ENCODE measurements at places on chromosomes 12 and 14.

DNA sequence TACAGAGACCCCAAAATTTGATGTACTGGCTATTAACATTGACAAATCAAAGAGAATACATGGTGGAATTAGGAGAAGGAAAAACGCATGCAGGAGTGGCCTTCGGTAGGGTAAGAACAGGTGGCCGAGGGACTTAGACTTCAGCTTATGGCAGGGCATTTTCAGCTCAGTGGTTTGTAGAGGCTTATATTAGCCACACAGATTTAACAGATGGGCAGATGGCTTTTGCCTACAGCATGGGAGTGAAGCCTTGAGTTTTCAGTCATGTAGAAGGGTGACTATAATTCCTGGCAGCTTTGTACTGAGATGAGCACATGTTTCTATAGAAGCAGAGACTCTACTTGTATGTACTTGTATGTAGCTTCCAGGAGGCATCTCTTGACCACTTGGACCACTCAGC, 40.9 kb upstream of the PLEKHA5 start:
- DNase-seq = no peak

DNA sequence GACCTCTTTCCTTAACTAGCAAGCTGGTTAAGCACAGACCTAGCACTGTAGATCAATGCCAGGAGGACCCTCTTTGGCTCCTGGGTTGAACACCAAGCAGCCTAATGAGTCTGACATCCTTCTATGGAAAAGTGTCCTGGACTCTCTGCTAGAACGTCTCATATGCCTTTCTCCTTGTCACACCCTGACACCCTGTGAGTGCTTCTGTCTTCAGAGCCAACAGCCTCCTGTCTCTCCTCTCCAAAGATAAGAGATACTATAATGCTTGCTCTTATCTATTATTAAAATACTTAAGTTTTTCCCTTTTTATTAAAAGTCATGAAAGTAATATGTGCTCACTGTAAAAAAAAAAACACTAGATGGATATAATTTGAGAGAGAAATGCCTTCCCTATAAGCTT, 222.7 kb downstream of the FOXN3 start:
- DNase-seq = no peak

DNA sequence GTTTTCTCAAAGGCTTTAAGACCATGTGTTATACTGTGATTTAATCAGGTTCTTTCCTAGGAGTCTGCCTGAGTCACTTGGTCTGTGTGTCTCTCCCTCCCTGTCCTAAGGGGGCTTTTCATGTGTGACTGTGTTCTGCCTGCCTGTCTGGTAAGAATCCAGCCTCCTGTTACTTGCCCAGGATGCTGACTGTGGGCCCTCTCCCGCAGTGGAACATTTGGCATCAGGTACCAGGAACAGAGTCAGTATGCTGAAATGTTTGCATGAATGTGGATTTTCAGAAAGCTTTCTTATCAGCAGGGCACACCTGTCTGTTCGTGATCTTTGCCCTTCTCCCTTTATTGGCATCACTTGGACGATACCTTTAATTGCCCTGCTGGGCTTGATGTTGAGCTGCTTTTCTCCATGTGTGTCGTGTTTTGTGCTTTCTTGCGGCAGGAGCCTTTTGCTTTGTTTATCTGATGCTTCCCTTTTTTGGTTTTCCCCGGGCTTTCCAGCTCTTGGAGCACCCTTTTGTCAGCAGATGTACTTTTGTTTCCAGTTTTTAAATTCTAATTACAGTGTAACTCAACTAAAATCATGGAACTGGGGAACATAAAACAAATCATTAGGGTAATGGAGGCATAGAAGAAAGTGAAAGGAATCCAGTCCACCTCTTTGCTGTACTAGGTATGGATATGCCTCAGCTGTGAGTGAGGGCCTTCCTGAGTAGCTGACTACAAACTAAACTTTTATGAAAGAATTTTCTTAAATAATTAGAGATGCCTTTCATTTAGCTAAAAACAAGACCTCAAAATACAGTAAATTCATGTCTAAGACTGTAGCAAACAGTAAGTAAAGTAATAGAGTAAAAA, 72.5 kb downstream of the TRAF3 start:
- no peak for DNase-seq

GRCh38 chr14:24958271-24958670, 91.7 kb downstream of the STXBP6 start:
- DNase-seq = no peak

- DNase-seq = no peak
These were observed 1.9 kb downstream of the LRRK2 start for GRCh38 chr12:40226705-40227104.

DNA sequence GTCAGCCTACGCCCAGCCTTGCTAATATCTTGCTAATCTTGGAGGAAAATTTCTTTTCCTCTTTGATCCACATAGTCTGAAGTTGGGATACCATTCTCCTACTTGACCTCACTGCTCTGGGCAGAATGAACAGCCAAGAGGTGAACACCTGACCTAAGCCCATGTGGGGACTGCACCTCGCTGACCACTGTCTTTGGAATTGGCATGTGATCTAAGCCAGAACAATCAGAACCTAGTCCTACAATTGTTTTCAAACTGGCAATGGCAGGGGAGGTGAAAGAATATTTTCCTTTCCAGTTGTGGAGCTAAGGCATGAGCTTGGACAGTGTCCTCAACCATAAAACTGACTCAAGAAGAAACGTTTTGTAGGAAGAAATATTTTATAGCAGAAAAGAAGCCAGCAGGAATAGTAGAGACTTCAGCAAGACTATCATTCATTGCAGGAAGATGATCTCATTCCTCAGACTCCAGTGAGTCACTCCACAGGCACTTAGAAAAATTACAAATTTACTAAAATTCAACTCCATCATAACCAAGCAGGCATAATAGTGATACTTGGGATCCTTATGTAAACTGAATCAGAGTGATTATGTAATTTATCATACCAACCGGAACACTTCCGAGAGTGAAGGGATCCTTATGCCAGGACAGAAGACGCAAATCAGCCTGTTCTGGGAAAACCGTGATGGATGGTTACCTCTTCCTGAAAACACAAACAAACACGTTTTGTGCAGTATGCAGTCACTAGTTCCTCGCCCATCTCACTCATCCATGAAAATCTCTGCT, 14.7 kb downstream of the PTPRO start:
- no peak for DNase-seq

DNA sequence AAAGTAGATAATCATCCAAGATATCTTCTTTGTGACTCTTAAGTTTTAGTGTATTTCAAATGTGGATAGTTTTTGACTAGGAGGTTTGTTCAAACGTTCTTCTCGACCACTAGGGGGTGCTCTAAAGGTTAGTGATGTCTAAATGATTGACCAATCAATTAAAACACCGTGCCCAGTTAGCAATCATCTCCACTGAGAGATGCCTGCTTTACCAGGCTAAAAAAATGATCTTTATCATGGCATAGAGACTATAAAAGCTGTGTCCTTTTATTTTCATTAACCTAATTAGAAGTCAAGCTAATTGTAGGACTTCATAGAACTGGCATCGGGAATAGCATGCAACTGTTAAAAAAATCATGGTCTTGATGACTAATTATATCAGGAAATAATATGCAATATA, 153.9 kb downstream of the PRKCH start:
- DNase-seq = peak; percentile 54

GRCh38 chr14:49853572-49854375, 1.2 kb upstream of the NEMF start:
- peak; percentile 83 for DNase-seq

DNA sequence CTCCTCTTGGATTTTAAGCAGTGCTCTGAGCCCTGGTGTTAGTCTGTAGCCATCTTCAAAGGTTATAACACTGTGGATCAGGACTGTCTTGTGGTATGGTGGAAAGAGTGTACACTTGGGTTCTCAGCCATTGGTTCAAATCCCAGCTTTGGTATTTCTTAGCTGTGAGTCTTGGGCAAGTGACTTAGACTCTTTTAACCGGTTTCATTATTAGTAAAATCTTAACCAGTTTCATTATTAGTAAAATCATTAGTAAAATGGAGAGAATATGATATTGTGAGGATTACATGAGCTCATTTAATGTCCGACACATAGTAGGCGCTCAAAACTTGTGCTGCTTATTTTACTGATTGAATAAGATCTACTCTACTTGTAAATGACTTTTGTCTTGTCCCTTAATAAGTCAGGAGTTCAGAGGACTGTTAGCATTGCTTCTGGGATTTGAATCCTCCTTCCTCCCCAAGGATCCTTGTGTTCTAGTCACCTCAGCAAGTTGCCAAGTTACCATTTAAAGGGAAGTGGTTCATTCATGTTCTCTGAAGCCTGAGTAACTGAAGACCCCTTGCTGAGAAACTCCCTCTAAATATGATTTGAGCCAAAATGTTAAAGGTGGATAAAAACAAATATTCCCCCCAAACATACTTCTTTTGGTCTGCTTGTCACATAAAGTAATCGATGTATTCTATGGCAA, 12.4 kb downstream of the TTLL5 start:
- no peak for DNase-seq

GRCh38 chr14:99774556-99775307, 18.5 kb upstream of the EML1 start:
- DNase-seq = no peak

DNA sequence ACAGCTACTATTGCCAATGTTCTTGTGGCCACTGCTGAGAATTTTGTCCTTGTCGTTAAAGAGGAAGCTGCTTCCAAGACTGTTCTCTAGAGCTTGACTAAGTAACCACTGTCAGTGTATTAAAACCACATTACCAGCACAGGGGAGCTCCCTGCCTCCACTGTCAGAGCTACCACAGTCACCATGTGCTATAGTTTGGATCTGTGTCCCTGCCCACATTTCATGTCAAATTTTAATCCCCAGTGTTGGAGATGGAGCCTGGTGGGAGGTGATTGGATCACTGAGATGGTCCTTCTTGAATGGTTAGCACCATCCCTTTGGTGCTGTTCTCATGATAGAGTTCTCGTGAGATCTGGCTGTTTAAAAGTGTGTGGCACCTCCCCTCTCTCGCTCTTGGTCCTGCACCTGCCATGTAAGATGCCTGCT, 23.2 kb upstream of the RAP1B start:
- peak; percentile 62 for DNase-seq

GRCh38 chr14:96130854-96131253, 73.8 kb upstream of the BDKRB2 start:
- no peak for DNase-seq

- no peak for DNase-seq
These were observed 240.4 kb upstream of the FAR2 start for GRCh38 chr12:28908646-28909045.

DNA sequence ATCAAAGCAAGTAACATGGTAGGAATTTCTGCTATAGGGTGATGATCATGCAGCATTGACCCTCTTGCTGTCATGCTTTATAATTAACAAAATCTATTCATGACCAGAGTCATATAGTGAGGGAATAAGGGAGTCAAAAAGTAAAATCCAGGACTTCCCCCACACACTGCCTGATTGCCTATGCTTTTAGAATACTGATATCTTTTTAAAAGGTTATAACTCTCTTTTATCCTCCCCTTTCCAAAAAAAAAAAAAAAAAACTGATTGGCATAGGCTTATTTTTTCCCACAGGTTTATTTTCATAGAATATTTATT, 51.4 kb downstream of the ZFP36L1 start:
- no peak for DNase-seq

DNA sequence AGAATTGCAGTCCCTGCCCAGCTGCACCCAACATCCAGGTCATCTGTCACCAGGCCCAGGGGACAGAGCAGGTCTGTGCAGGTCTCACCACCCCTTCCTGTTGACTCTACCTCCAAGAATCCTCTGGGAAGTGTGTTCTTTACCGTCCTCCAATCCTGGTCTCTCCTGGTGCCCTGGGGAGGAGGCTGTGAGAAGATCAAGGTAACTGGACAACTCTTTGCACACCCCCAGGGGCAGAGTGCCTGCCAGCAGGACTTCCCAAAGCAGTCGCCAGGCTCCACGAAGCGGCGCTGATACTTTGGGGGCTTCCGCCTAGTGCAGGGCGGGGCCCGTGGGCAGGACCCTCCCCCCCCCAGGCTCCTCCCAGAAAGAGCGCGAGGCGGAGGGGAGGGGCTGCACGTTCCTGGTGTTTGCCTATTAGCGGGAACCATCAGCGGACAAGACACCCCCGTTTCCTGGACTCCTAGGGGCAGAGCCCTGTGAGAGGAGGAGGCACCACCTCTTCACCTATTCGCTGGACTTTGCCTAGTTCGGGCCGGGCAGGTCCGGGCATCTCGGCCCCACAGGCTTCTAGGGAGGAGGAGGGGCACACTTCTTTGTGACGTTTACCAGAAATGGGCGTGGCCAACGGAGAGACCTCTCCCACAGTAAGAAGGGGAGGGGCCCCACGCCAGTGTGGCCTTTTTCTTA, 918.0 kb downstream of the AACS start:
- DNase-seq = peak; percentile 8

DNA sequence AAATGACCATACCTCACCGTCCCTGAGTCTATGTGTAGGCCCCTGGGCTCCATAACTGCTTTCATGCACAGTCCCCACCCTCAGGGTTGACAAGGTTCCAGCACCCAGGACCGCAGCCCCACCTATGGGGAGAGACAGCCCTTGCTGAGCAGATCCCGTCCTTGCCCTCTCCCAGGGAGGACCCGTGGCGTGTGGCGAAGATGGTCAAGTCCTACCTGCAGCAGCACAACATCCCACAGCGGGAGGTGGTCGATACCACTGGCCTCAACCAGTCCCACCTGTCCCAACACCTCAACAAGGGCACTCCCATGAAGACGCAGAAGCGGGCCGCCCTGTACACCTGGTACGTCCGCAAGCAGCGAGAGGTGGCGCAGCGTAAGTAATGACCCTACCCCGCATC, 10.3 kb downstream of the HNF1A start:
- DNase-seq = no peak

- DNase-seq = no peak
These were observed 53.3 kb downstream of the SMIM41 start for GRCh38 chr12:52132754-52133161.

- no peak for DNase-seq
These were observed 70.5 kb downstream of the TBC1D30 start for GRCh38 chr12:64894827-64895475.

GRCh38 chr14:50039120-50039517, 77.3 kb downstream of the VCPKMT start:
- no peak for DNase-seq

GRCh38 chr12:13596714-13597113, 384.7 kb downstream of the GRIN2B start:
- no peak for DNase-seq

- DNase-seq = no peak
These were observed 213.3 kb downstream of the EPS8 start for GRCh38 chr12:15575671-15576541.

GRCh38 chr14:105118646-105119407, 49.7 kb downstream of the JAG2 start:
- DNase-seq = no peak

DNA sequence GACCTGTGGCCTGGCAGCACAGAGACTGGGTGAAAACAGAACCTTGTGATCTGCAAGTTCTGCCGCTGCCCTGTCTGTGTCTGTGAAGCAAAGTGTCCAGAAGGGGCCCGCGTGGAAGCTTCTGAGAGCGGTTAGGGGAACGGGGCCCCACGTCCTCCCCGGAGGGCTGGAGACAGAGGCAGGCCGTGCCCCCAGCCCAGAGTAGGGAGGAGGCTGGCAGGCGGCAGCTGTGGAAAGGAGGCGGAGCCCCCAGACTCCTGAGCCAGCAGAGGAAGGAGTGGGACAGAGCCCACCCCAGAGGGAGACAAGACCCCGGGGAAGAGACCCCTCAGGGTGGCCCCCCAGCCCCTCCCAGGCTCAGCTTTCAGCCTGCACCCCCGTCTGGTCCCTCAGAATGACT, 49.0 kb downstream of the GALNT9 start:
- DNase-seq = no peak

All from activated CD4-positive, alpha-beta T cell treated with anti-CD3 and anti-CD28 coated beads, Interleukin-2, amount 10 ng/mL, durations not matched to agents 7 days and 5 days (primary cell).